CD4-positive, alpha-beta T cell treated with Interleukin-17A for 4 hours (primary cell): ENCODE measurements at places on chromosomes 3 and 15.

DNA sequence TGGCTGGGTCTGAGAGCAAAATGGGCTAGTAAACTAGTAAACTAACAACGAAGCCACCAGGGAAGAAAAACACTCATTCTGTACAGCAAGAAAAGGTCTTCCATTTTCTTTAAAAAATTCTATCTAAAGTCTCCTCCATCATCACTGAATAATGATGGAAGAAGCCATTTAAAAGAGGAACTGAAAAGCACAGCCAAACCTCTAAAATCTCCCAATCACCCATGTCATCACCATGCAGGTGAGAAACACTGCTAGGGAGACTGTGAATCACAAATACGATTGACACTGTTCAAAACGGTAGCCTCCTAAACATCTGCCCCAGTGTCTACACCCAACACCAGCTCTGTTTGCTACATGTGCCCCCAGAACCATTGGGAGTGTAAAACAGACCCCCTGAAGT is 140.4 kb downstream of the RORA start:
- no peak for DNase-seq

DNA sequence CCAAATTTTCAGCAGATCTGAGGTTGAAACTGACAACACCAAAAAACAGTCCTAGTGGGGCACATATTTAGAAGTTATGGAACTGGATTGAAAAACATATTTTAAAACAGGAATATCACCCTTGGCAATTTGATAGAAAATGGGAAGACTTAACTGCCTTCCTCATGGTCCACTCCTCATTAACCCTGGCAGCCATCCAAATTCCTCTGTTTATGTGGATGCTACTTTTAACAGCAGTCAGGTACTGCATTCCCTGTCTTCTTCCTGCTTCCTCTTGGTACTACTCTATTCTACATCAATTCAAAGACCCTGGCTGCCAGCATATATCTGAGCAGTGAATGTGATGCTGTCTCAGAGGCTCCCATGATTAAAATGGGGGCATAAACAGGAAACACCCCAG is 54.3 kb downstream of the PDE8A start:
- DNase-seq: no peak

DNA sequence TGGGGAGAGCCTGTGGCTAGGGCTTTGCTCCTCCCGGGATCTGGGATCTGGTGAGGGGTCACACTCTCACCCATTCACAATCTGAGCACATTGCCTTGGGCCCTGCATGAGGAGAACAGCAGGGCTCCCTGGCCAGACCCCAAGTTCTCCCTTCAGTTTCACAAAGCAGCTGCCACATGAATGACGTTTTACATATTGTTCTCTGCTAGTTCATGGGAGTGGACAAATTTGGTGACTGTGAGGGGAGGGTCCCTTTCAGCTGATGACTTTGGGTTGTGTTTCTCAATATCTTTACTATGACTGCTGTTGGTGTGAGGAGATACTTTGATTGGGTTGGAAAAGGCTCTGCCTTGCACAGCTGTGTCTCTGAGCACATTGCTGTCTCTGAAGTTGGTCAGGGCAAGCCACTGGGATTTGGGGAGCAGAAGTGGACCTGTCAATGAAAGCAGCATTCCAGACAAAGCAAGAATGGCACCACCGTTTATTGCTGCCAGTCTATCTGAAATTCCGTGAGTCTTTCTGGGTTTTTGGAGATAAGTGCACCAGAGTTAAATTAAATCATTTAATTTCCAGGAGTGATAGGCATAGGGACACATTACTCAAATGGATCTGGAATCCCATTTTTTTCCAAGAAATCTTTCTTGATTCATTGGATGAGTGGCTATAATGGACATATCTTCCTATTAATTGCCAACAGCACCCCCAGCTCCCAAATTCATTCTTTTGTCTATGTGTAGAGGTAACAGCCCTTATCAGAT is 10.3 kb downstream of the TIMP4 start:
- DNase-seq: no peak

- no peak for DNase-seq
These were observed 69.3 kb downstream of the TBC1D2B start for GRCh38 chr15:78007964-78008886.

DNA sequence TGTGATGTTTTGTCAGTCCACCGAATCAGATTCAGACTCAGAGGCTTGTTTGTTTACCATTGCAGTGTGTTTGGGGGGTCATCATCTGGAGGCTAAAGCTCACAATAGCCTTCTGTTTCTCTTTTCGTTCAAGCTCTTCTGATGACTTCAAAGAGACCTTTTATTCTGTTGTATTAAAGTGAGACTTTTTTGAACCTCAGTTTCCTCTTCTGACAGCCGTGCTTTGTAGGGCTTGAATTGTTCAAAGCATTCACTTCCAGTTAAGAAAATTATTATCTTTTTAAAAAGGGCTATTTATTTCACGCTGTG is 1.3 kb downstream of the PXK start:
- no peak for DNase-seq

GRCh38 chr3:53224026-53224425 is 31.8 kb downstream of the TKT start:
- no peak for DNase-seq

- DNase-seq: no peak
These were observed 146.8 kb downstream of the FAM43A start for GRCh38 chr3:194832346-194833104.

- peak; percentile 62 for DNase-seq
These were observed 238.8 kb downstream of the EDEM1 start for GRCh38 chr3:5426094-5426883.

DNA sequence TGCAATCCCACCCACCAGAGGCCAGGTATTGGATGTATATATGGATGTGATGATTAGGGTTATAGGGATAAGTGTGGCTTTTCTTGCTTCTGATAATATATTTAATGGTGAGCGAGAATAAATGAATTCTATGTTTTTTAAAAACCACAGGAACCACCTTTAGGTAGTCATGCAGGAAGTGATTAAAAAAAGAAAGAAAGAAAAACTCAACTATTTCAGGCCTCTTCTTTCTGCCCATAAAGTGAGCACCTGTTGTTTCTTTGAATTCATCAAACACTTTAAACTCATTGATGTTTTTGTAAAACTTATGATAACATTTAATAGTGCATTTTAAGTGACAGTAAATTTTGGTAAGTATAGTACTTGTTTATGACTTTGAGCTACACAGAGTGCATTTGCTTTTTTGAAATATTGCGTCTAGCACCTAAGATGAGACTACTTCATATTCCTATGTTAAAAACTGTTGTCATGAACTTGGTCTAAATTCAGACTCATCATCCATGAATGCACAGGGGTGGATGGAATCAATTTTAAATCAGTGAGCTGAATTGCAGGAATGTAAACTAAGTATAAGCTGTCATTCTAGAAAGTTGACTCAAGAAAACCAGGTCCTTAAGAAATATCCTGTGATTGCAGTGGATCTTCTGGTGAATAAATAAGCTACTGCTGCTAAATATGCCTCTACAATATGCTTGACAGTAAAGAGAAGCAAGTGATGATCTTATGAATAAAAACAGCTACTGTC is 764.4 kb upstream of the NECTIN3 start:
- no peak for DNase-seq

- no peak for DNase-seq
These were observed 278.9 kb downstream of the MEX3B start for GRCh38 chr15:81766829-81767475.

- DNase-seq: no peak
These were observed 200.1 kb upstream of the ZNF717 start for GRCh38 chr3:75985432-75985831.

DNA sequence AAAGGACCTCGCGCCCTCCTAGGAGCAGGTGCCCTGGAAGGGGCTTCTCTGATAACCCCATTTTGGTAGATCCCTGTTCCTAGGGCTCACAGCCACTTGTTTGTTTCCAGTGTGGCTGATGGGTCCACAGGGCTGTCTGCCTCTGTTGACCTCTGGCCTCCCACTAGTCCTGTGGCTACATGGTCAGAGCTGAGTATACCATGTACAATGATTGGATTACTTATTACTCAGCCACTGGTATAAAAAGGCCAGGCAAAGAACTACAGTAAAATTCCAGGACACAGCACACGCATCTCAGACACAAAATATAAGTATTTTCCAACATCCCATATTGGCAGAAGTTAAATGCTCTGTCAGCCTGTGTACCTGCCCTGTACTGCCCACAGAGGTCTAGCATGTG is 277.3 kb downstream of the GABRG3 start:
- no peak for DNase-seq

GRCh38 chr15:77076323-77076915 is 5.5 kb upstream of the TSPAN3 start:
- DNase-seq: no peak

GRCh38 chr3:150443331-150443741 is 35.2 kb downstream of the TSC22D2 start:
- no peak for DNase-seq

DNA sequence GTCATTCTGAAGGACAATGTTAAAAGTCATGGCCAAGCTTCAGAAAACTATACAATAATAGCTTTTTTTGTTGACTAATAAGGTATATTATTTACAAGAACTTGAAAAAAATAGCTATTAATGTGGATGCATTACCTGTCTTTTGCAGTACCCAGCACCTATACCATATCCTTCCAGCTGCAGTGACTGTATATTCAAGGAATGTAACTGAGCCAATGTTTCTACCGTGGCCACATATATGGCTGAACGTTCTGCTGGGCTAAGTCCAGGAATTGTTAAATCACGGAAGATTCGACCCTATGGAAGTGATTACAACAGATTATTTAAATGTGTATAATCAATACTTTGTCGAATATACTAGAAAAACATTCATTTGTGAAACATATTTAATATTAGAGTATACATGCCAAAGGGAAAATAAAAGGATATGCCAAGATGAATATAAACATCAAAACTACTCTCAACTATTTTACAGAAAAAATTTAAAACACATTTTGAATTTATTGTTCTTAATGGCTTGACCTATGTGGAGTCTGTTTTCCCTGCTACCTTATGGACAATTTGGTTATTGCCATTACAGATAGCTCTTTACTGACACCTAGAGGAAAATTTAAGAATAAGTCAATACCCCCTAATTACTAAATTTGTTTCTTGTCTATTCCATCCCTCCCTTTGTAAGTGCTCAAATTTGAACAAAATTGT is 17.6 kb downstream of the ACAD11 start:
- no peak for DNase-seq

GRCh38 chr3:57409471-57409870 is 117.0 kb upstream of the ASB14 start:
- no peak for DNase-seq

DNA sequence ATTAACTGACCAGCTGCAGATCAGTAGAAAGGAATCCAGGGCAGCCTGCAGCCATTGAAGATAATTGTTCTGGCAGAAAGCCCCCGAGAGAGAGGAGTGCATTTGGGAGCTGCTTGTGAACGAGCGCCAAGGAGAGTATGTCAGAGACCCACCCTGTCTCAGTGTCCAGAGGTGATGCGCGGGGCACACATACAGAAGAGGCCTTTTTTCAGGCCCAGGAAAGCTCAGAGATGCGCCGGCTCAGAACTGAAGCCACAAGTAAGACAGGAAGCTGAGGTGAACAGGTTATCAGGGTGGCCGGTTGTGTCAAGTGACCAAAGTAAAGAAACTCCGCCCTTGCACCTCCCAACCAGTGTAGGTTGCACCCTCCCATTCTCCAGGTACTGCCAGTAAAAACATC is 59.8 kb upstream of the HEG1 start:
- DNase-seq: no peak

GRCh38 chr3:78734048-78734637 is 1033.7 kb downstream of the ROBO1 start:
- DNase-seq: no peak

GRCh38 chr3:127226946-127227842 is 34.3 kb downstream of the PRR23E start:
- DNase-seq: no peak

- no peak for DNase-seq
These were observed 4.0 kb downstream of the PLA2G4D start for GRCh38 chr15:42090370-42090769.

DNA sequence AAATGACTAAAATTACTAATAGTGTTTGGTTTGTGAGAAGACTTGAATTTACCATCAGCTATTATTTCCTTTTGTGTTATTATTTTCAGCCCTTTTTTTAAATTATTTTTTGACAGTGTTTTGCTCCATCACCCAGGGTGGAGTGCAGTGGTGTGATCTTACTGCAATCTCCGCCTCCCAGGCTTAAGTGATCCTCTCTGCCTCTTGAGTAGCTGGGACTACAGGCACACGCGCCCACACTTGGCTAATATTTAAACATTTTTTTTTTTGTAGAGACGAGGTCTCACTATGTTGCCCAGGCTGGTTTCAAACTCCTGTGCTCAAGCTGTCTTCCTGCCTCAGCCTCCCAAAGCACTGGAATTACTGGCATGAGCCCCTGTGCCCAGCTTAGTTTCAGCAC is 31.7 kb upstream of the UTS2B start:
- DNase-seq: no peak

DNA sequence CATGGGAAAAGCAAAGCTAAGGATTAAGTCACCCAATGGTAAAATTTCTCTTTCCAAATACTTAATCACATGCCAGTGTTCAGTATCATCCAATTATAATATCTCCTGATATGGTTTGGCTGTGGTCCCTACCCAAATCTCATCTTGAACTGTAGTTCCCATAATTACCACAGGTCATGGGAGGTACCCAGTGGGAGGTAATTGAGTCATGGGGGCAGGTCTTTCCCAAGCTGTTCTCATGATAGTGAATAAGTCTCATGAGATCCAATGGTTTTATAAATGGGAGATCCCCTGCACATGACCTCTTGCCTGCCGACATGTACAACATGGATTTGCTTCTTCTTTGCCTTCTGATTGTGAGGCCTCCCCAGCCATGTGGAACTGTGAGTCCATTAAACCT is 26.1 kb upstream of the NMB start:
- no peak for DNase-seq

DNA sequence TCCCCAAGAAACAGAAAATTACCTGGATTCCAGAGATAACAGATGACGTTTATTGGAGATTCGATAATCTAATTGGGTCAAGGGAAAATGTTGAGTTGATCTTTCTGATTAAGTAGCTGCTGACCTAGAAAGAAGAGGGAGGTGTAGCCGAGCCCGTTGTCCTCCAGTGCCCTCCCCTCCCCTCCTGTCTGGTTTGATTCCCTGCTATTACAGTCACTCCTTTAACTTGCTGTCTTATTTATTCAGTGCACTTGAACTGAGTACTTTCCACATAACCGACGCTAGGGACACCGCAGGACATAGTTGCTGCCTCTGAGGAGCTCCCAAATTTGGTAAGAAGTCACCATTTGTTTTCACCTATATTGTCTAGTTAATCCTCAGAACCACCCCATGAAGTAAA is 103.7 kb downstream of the AQP9 start:
- DNase-seq: no peak

DNA sequence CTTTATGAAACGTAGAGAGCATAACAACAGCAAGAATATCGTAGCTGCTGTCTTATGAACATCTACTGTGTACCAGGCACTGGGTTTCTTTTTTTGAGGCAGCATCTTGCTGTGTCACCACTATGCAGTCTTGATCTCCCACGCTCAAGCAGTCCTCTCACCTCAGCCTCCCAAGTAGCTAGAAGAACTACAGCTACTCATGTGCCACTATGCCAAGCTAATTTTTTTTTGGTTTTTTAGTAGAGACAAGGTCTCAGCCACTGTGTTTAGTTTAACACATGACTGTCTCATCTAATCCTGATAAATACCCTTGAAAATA is 129.9 kb downstream of the VGLL4 start:
- no peak for DNase-seq

GRCh38 chr3:160278210-160278609 is 53.0 kb downstream of the C3orf80 start:
- DNase-seq: no peak

GRCh38 chr15:69161079-69161877 is 843 bp downstream of the GLCE start:
- DNase-seq: peak; percentile 36
